EL (cell line): ENCODE measurements at places on chromosomes 3 and 15.

- no peak for DNase-seq
Observed at GRCh38 chr3:66220066-66220465, 735 bp upstream of the SLC25A26 start.

- DNase-seq, result no peak
Observed at GRCh38 chr3:101824702-101825101, 24.6 kb upstream of the NFKBIZ start.

DNA sequence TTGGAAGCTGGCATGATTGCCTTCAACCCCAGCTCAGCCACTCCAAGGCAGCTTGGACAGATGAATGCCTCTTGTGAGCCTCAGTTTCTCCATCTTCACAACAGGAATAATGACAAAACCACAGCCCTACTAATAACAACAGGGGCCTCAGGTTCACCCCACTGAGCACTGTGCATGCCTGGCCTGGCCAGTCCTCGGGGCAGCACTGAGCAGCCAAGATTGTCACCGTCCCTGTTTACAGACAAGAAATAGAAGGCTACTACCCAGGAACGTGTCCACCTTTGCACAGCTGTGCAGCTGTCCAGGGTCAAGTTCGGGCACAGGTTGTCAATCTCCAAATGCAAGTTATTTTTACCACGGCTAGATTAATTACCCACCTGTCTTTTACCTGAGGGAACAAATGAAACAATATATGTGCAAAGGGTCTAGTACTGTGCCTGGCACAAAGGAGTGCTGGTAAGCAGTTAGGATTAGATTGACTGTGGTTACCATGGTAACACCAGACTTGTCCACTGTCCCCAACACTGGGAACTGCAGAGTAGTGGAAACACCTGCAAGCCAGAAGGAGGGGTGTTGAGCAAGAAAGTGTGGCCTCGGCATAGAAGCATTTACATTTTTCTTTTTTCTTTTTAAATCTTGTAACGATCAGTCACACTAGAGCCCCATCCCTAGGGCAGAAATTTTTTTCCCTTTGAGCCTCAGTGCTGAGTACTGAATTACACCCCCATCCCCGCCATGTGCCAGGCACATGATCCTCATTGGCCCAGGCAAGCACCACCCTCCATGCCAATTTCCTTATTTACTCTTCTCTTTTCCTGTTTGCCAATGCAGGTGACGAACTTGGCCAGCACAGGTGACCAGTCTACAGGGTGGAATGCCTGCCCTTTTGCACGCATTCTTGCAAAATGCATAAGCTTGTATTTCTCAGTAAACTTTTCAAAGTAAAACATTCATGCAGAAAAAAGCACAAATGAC, 66.3 kb upstream of the SLC6A6 start:
- DNase-seq, result no peak

DNA sequence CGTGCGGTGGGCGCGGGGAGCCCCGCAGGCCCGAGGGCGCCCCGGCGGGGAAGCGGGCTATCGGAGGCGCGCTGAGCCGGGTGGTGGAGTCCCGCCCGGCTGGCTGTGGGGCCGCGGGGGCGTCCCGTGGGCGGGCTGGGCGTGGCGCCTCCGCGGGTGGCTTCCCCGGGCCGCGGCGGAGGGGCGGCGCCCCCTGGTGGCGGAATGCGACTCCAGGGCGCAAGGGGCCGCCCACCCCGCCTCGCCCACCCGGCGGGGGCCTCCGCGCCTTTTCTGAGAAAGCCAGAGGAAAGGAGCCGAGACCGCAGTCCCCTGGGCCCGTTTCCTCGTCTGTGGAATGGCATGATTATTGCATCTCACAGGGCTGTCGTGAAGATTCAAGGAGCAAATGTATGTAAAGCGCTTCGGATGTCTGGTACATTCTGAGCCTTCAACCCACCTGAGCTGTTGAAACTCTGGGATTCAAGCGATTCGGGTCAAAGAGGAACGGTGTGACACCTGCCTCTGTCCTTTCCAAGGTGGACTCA, 31.9 kb upstream of the RAB6B start:
- peak; percentile 42 for DNase-seq

DNA sequence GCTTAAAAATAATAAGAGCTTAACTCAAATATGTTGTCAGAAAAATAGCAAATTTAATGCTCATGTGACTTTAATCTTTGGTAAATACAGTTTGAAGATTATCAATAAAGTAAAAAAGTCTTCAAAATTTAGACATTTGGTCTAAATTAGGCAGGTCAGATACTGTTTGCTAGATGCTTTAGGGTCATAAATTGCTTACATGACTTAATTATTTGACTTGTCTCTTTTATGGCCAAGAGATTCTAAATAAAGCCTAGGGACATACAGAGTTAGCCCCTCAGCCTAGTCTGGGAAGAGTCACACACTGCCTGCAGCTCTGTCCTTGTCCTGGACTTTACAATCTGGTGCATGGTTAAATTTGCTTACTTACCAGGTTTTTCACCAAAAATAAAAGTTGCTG, 198.3 kb upstream of the LRRFIP2 start:
- no peak for DNase-seq

GRCh38 chr15:39211108-39211979, 369.5 kb upstream of the THBS1 start:
- DNase-seq, result no peak

- no peak for DNase-seq
Observed at GRCh38 chr3:127848131-127849129, 26.1 kb upstream of the MGLL start.
